ENCODE measurements at places on chromosomes 2 and 18. TPM values are rescaled to one million over a fixed set of nuclear protein-coding genes. Genes with fewer than 3 reads are reported as not detected.

GRCh38 chr2:29544917-29545316, 376.5 kb downstream of the ALK start:
- no peaks in the 10 kb centered on the region for H3K4me1 ChIP-seq
- no peaks in the 10 kb centered on the region for H3K27me3 ChIP-seq
- H3K4me3 ChIP-seq, result no peak overlapping the region
- H3K36me3 ChIP-seq, result no peaks in the 10 kb centered on the region

LAMA1 gene
- not detected for total RNA-seq

UGT1A6 gene
- not detected for total RNA-seq

DNA sequence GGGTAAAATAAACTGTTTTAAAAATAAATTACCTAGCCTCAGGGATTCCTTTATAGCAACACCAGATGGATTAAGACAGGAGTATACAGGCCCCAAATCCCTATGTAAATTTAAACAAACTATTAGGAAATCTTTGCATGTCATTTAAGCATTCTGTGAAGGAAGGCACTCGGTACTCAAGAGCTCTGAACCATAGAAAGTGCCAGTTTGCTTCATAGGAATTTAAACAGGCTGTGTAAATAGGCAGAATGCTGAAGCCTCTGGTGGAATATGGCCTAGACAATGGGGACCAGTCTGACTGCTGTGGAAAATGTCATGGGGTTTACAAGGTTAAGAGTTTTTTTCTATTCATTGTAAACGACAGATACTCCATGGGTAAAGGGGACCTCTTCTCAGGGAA, 377.4 kb downstream of the DLGAP1 start:
- no peaks in the 10 kb centered on the region for H3K36me3 ChIP-seq
- H3K27me3 ChIP-seq, result no peaks in the 10 kb centered on the region
- H3K4me1 ChIP-seq, result no peaks in the 10 kb centered on the region
- no peak overlapping the region for H3K27ac ChIP-seq

STRN gene
- 43.4 TPM for total RNA-seq

DNA sequence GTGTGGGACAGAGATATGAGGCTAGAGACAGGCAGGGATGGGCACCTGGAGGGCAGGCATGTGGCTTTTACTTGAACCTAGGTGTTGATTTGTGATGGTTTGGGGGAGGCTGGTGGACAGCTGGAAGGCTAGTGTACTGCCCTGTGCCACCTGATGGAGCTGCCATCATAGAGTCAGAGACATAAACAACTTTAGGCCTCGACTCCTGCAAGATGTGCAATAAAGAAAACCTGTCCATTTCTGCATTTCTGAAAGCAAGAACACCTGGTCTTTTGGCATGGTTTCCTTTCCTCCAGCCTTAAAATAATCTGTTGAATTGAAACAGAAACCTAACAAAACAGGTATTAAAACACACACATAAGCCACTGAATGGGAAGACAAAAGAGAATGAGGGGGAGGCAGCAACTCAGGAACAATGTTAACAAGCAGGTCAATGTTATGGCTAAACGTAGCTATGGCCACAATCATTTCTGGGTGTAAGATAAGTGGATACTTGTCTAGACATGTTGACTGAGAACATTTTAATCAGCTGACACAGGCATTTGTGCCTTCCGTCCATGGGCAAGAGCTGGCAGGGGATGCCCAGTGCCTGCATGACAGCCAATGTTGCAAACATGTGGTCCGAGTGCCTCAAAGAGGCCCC, 87.8 kb downstream of the KCTD1 start:
- no peak overlapping the region for H3K4me3 ChIP-seq
- no peak for DNase-seq
- no peaks in the 10 kb centered on the region for H3K4me1 ChIP-seq
- no peaks in the 10 kb centered on the region for H3K27me3 ChIP-seq
- H3K27ac ChIP-seq, result no peak overlapping the region

DNA sequence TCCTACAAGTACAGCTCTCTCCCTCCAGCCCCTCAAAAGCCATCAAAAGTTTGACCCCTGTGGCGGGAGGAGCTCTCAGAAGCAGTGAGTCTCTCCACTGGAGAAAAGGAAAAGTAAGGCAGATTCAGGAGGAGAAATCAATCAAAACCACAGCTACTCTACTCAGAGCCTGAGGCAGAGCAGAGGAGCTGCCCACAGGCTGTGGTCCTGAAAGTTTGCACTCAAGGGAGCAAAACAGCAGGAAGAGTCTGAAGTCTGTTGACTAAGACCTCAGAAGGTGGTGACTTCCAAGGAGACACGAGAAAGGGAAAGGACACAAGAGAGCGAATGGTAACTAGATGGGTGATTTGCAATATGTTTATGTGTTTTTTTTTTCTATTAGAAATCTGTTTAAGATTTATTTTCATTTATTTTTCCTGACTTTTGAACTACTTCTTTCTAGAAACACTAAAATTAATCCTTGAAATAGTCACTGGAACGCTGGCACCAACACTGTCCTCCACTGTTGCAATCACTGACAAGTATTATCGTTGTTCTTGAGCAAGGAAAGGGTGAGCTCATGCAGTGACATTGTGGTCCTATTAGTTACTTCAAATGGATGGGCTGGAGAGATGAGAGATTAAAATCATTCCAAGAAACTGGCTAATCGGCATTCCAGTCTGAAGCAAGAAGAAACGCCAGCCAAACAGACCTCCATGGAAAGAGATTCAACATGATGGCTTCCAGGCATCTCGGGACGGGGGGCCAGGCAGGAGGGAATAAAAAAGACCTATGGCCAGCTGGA, 35.8 kb downstream of the PID1 start:
- H3K4me3 ChIP-seq, result no peak overlapping the region
- no peaks in the 10 kb centered on the region for H3K4me1 ChIP-seq
- H3K36me3 ChIP-seq, result no peaks in the 10 kb centered on the region
- no peak for DNase-seq
- no peaks in the 10 kb centered on the region for H3K27me3 ChIP-seq
- H3K27ac ChIP-seq, result no peak overlapping the region

- no peak for DNase-seq
- H3K27ac ChIP-seq, result no peak overlapping the region
- H3K4me3 ChIP-seq, result no peak overlapping the region
- H3K4me1 ChIP-seq, result no peaks in the 10 kb centered on the region
- H3K27me3 ChIP-seq, result no peaks in the 10 kb centered on the region
- H3K36me3 ChIP-seq, result no peaks in the 10 kb centered on the region
Measured at GRCh38 chr2:126403039-126403628, 252.8 kb upstream of the GYPC start.

- H3K4me1 ChIP-seq, result peaks cover 5% of the 10 kb centered on the region
- H3K27ac ChIP-seq, result peak overlapping the region; percentile 98
- no peaks in the 10 kb centered on the region for H3K27me3 ChIP-seq
- peak overlapping the region; percentile 81 for H3K4me3 ChIP-seq
- H3K36me3 ChIP-seq, result no peaks in the 10 kb centered on the region
Measured at GRCh38 chr2:197453914-197454398, 604 bp downstream of the COQ10B start.

DIPK1C gene
- not detected for total RNA-seq

- no peaks in the 10 kb centered on the region for H3K36me3 ChIP-seq
- DNase-seq, result no peak
- H3K27me3 ChIP-seq, result no peaks in the 10 kb centered on the region
- H3K27ac ChIP-seq, result no peak overlapping the region
- peaks cover 5% of the 10 kb centered on the region for H3K4me1 ChIP-seq
- H3K4me3 ChIP-seq, result no peak overlapping the region
Measured at GRCh38 chr18:2900684-2901422, 54.0 kb downstream of the EMILIN2 start.

DNA sequence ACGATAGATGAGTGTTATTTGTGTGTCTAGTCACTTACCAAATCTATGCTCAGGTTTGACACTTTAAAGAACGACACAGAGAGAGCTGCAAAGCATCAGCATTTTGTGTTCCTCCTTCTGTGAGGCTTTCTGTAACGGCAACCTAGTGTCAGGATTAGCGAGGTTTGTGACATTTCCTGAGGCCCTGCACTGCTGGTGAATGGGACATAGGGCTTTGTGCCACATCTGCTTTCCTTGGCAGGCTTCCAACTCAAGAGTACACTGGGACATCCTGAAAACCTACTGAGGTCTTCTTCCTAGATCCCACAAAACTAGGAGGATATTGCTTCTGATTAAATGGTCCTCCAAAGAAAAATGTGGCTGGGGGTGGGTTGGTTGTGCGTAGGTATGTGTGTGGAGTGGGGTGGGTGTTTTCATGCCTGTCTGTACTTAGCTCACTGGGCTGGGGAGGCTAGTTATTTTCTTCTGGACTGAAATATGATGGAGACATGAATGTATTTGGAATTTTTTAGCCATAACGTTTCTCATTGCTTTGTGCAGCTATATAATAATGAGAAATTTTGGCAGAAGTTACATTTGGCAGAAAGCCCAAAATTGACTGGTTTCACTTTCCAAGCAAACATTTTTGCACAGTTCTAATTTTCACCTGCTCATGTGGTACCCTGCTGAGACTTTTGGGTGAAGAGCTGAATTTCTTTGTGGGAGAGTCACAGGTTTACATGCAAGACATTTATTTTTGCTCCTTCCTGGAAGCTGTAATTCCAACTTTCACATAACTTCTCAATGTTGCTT, 308.4 kb downstream of the XIRP2 start:
- no peaks in the 10 kb centered on the region for H3K36me3 ChIP-seq
- H3K4me3 ChIP-seq, result no peak overlapping the region

SP140 gene
- 77.4 TPM for total RNA-seq

GRCh38 chr2:29065068-29065811, 9.1 kb downstream of the PCARE start:
- no peak for DNase-seq
- H3K27ac ChIP-seq, result no peak overlapping the region
- no peaks in the 10 kb centered on the region for H3K4me1 ChIP-seq
- no peaks in the 10 kb centered on the region for H3K36me3 ChIP-seq
- no peaks in the 10 kb centered on the region for H3K27me3 ChIP-seq

DNA sequence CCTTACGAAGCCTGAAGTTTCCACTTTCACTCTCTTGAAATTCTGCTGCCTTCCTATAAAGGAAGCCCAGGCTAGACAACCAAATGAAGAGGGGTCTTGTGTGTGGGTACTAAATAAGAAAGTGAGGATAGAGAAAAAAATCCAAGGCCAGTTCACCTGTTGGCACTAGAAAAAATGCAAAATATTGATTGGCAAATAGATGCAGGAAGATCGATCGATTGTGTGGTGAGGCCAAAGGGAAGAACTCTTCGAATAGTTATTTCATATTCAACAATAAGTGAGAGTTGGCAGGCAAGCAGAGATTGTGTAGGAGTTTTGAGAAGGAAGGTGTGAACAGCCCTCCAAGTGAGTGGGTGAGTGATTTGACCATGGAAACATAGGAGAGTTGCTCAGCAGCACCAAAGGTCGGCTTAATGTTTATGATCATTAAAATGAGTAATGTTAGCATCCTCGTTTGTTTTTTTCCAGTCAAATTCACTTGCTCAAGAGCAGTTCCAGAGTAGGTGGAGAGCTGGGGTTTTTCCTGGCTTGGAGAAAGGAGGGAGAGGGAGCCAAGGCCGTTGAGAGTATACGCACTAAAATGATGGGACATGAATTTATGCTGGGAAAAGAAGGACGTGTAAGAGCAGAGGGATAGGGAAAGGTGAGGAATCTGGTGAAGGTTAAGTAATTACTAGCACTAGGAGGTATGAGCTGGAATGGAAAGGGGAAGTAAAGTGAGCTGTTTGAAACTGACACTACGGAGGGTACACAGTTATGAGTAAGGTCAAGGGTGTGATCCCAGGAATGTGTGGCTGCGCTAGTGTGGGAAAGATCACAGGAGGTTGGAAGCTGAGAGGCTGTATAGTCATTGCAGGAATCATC, 1.1 kb upstream of the NAPG start:
- H3K36me3 ChIP-seq, result no peaks in the 10 kb centered on the region
- H3K27me3 ChIP-seq, result peaks cover 3% of the 10 kb centered on the region
- peak overlapping the region; percentile 84 for H3K4me3 ChIP-seq
- peaks cover 21% of the 10 kb centered on the region for H3K4me1 ChIP-seq
- peak; percentile 21 for DNase-seq
- peak overlapping the region; percentile 86 for H3K27ac ChIP-seq

DNA sequence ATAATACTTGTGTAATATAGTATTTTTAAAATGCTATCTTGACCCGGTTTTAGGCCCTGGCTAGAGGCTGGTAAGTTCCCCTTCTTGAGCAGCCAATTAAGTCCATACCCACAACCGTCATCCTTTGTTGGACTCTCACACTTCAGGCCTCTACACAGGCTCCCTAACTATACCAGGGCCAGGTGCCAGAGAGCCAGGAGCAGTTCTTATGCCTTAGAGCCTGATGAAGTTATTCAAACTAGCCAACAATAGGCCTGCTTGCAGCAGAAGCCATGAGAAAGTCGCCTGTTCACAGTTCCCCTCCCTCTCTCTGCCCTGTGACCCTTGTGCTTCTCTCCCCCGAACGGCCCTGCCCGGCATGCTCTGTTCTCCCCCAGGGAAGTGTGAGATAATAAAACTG, 454.2 kb upstream of the KLHL29 start:
- DNase-seq, result no peak
- H3K36me3 ChIP-seq, result no peaks in the 10 kb centered on the region
- no peaks in the 10 kb centered on the region for H3K27me3 ChIP-seq
- H3K27ac ChIP-seq, result no peak overlapping the region
- no peaks in the 10 kb centered on the region for H3K4me1 ChIP-seq

TRAK2 gene
- 29.4 TPM for total RNA-seq

HOXD12 gene
- not detected for total RNA-seq

AMER3 gene
- total RNA-seq, result not detected

- no peak for DNase-seq
- H3K27me3 ChIP-seq, result no peaks in the 10 kb centered on the region
- peaks cover 5% of the 10 kb centered on the region for H3K4me1 ChIP-seq
- H3K4me3 ChIP-seq, result no peak overlapping the region
- no peak overlapping the region for H3K27ac ChIP-seq
- H3K36me3 ChIP-seq, result no peaks in the 10 kb centered on the region
Measured at GRCh38 chr18:48534364-48534763, 4.5 kb upstream of the CTIF start.

GRCh38 chr2:32626639-32627221, 1.1 kb upstream of the TTC27 start:
- peaks cover 18% of the 10 kb centered on the region for H3K4me1 ChIP-seq
- no peak overlapping the region for H3K27ac ChIP-seq
- H3K4me3 ChIP-seq, result no peak overlapping the region
- peaks cover 12% of the 10 kb centered on the region for H3K36me3 ChIP-seq
- DNase-seq, result no peak
